NCI-H1417 (cell line): ENCODE measurements at places on chromosomes 6 and 20.

DNA sequence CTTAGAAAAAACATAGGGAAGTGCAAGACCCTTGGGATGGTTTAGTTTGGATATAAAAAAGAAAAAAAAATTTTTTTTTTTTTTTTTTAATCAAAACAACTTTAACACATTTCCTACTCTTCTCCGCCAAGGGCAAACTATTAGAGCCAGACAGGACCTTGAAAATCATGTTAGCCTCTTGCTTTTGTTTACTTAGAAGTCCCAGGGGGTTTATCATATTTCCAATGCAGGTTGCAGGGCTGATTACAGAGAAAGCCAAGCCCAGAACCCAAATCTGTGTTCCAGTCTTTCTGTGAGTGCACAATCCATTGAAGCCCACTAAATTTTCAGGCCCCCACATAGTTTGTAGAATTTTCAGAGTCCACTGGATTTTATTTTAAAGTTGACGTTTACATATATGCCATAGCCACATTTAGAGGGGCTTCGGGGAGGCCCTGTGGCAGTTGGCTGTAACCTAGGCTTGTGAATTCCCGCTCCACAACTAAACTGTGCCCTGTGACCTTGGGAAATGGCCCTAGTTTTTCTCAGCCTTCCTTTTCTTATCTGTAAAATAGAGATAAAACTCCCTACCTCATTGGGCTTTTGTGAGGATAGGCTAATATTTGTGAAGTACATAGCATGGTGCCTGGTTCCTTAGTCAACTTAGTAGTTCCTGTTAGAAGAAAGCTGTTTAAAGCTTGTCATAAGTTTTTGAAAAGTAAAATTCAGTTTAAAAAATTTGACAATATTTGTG, 55.7 kb downstream of the NCOA7 start:
- DNase-seq: peak; percentile 7

DNA sequence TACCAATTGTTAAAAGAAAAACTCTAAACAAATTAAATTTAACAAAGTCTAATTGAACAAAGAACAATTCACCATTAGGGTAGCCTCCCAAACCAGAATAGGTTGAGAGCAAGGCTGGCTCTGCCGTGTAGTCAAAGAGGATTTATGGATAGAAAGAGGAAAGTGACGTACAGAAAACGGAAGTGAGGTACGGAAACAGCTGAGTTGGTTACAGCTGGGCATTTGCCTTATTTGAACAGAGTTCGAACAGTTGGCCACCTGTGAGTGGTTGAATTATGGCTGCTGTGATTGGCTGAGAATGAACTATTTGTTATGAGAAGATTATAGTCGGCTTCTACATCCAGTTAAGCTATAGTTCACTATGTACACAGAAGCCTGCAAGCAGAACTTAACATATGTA, 18.5 kb upstream of the ISM1 start:
- peak; percentile 26 for DNase-seq

- DNase-seq: no peak
Observed at GRCh38 chr20:23507346-23507745, 16.4 kb downstream of the CST8 start.

DNA sequence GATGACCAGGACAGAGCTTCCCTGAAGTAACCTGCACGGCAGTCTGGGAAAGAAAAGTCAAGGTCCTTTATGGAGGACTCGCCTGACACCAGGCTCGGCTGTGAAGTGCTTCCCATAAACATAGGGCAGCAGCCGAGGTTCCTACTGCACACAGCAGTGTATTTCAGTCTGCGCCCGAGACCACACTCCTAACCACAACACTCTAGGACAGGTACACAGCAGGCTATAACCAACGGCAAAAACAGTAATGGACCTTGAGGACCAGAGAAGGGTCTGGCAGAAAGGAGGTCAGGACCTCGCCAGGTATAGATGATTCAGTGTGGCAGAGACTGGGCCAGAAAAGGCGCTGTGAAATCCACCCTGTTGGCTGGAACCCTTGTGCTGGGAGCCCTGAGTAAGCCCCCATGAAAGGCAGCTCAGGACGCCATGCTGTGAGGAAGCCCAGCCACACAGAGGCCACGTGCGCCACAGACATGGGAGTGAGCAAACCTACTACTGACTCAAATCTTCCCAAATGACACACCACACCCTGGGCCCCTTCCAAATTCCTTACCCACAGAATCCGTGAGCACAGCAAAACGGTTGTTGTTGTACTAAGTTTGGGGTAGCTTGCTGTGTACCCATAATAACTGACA, 129.6 kb upstream of the CST7 start:
- no peak for DNase-seq

GRCh38 chr20:5072756-5073659, 46.8 kb downstream of the PCNA start:
- DNase-seq: peak; percentile 10

- DNase-seq: peak; percentile 16
Observed at GRCh38 chr6:53119772-53120409, 28.8 kb downstream of the GCM1 start.

GRCh38 chr6:153425536-153425935, 294.5 kb upstream of the RGS17 start:
- no peak for DNase-seq

- DNase-seq: no peak
Observed at GRCh38 chr20:6140947-6141346, 18.1 kb upstream of the FERMT1 start.

- peak; percentile 42 for DNase-seq
Observed at GRCh38 chr6:25713824-25714223, 40.7 kb upstream of the SLC17A4 start.

DNA sequence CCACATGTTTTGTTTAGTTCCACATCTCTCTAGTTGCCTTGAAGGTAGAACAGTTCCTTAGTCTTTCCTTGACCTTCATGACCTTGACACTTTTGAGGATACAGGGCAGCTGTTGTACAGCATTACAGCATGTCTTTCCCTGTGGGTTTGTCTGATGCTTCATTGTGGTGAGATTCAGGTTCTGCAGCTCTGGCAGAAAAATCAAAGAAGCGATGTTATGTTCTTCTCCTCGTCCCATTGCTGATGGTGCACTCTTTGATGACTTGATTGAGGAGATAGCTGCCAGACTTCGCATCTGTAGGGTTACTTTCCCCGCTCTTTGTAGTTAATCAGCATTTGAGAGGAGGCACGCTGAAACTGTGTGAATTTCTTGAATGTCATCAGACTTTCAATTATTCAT, 12.0 kb downstream of the CEBPB start:
- DNase-seq: no peak

- no peak for DNase-seq
Observed at GRCh38 chr6:117951783-117952182, 44.7 kb downstream of the SLC35F1 start.

- no peak for DNase-seq
Observed at GRCh38 chr20:7980332-7981046, 39.1 kb downstream of the TMX4 start.

GRCh38 chr20:8642247-8642646, 426.6 kb upstream of the PLCB4 start:
- no peak for DNase-seq

DNA sequence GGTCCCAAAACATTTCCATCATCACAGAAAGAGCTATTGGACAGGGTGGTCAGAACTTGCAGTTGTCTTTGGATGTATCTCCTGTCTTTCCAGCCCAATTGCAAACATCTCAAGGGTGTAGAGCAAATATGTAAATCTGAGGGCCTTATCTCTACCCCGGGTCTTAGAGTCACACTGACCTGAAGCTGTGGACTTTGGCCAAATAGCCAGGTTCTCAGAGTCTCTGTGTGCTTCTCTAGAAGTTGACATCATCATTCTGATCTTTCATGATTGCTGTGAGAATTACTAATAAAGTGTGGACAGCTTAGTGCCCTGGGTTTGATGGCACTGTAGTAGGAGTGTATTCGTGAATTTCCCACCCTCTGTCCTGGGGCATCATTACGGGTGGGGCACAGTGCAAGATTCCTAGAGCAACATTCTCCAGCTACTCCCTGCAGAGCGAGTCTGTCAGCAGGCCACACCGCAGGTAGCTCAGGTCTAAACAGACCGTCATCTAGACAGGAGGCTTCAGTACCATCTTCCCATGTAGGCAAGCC, 71.1 kb downstream of the SLC24A3 start:
- no peak for DNase-seq

DNA sequence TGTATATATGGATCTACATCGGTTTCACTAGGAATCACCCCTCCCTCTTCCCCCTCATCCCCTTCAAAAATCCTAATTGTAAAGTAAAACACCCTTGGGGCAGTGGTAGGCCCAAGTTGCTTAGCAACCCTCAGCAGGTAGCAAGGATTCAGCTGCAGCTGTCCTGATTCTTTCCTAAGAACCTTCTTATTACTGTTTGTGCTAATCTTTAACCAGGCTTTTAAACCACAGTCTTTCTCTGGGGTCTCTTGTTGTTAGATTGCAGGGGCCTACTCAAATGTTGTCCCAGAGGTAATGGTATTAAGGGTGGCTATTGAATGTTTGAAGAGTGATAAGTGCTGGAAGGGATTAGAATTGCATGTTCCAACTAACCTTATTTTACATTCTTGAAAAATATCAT, 46.4 kb downstream of the PRL start:
- DNase-seq: peak; percentile 95

- DNase-seq: no peak
Observed at GRCh38 chr6:148055419-148055818, 287.2 kb upstream of the SASH1 start.

DNA sequence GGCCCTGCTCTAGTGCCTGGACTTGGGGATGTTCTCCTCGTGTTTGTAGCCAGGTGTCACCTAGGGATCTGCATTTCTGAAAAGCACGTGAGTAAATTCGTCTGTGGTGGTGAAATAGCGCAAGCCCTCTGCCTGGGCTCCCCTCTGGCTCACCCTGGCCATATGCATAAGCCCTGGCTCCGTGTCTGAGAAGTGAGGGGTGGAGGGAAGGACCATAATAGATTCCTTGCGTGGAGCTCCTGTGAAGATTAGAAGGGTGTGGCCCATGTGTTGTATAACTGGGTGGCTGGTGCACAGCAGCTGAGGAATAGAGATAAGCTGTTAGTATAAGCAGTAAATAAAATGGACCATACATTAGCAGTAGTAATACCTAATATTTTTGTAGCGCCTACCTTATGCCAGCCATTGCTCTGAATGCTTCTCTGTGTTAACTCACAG, 4.8 kb downstream of the BCAS1 start:
- no peak for DNase-seq

GRCh38 chr20:15637546-15637945, 935.7 kb downstream of the KIF16B start:
- DNase-seq: no peak

GRCh38 chr6:89610149-89610642, 28.4 kb downstream of the LYRM2 start:
- peak; percentile 57 for DNase-seq

DNA sequence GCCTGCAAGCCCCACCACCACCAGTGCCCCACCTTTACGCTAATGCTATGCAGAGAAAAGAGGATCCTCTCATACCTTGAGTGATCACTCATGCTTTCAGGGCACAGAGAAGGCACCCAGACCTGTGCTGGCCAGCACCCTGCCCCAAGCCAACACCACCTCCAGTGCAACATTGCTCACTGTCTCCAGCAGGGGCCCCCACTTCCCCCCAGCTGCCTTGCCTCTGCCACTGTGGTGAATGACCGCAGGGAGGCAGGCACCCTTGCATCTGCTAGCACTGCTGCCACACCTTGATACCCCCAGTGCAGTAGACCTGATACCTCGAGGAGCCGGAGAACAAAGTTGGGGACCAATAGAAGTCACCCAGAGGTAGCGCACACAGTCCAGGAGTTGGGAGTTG, 139.2 kb upstream of the PLN start:
- no peak for DNase-seq

GRCh38 chr20:64108731-64109681, 1.6 kb upstream of the NPBWR2 start:
- no peak for DNase-seq

DNA sequence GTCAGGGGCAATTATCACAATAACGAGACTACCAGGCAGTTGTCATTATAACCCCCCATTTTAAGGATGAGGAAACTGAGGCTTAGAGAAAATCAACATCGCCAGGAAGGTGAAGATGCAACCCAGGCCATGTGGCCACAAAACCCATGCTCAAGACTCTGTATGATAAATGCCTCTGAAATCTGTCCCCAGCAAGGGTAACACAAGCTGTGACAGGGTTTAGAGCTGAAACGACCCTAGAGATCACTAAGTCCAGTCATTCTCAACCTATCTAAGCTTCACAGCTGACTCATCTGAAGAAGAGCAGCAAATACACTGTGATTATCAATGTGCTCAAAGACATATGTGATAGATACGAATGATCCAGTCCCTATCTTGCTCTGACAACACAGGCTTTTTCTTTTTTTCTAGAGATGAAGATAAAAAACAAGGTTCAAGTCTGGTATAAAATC, 47.0 kb downstream of the ARHGAP18 start:
- no peak for DNase-seq

DNA sequence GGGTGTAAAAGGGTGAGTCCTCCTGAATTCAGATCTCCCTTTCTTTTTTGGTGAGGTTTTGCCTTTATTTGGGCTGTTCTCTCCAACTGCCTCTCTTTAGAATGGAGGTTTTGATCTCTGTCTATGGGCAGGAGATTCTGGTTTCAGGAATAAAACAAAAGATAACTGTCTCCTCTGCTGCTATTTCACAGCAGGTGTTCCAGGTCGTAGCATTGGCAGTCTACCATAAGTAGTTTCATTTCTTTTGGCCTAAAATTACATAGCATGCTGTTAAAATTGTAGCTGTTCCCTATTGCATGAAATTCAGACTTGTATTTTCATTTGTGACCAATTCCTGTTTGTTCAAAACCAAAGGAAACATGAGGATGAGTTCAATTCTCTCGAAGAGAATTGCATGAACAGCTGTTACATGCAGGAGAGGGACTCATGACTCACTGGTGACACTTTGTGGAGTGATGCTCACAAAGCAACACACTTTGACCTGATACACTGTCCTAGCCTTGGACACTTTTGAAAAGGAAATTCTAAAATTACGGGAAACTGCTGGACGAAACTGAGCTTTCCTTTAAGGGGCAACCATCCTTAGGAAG, 76.8 kb upstream of the SIRPG start:
- DNase-seq: peak; percentile 34

DNA sequence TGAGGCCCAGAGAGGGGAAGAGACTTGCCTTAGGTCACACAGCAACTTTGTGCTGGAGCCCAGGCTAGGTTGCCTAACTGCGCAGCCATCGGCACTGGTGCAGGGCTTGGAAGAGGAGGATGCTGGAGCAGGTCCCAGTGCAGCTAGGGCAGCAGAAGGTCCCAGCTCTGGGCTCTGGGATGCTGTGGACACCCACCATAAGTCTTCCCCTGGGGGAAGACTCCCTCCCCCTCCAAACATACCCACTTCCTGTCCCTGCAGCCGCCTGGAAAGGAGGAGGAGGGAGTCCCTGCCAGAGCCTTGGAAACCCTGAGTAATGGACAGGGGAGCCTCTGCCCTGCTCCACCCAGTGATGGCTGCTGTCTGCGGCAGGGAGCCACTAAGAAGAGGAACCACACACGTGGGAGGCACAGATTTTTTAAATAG, 93.6 kb downstream of the NCR2 start:
- DNase-seq: no peak

DNA sequence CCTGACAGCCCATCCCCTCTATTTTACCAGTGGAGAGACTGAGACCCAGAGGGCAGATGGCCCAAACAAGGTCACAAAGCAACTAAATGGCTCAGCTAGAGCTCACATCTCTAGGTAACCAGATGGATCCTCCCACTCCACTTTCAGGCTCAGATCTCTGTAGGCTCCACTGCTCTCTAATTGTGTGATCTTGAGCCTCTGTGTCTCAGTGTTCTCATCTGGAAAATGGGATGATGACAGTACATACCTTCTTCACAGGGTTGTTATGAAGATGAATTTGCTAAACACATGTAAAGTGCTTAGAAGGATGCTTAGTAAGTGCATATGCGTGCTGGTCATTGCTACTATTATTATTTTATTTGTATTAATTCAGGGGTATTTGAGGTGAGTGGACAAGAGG, 40.5 kb downstream of the RAB44 start:
- DNase-seq: no peak
